ENCODE measurements at places on chromosomes 2 and 18.

GRCh38 chr2:28054916-28055315 lies 164.4 kb downstream of the BABAM2 start:
- no peak for DNase-seq
- H3K4me3 ChIP-seq: no peak overlapping the region
- H3K27ac ChIP-seq: no peak overlapping the region

DNA sequence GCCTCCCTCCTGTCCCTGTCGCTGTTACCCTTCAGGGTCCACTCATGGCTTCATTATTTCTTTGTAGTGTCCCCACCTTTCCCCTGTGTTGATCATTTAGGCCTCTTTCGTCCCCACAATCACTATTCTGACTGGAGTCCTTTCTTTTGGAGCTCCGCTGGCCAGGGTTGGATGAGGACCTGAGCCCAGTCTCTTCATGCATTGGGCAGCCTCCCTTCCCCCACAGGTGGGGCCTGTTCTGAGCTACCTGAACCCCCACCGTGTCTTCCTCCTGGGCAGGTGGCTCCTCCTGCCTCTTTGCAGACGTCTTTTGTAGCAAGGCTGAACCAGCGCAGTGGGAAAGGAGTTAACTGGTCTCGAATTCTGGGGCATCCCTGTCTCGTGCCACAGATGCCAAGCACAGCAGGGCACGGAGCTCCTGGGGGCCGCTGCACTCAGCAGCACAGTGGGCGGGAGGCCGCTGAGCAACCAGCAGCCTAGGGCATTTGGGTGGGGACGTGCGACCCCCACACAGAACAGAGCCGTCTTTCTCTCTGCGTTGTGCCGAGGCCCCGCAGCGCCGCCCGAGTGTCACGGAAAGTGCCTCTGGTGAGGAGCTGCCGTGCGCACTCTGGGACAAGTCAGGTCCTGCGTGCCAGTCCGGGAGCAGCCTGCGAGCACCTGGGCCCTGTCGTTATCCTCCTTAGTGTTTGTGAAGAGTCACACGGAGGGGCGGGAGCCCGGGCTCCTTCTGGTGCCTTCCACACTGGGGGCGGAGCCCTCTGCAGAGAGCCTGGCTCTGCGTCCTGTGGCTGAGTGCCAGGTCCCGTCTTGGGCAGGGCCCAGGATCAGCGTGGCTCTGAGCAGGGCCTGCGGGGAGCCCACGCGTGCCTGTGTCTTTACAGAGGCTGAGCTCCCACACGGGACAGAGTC lies 130.1 kb downstream of the NFATC1 start:
- H3K4me3 ChIP-seq: no peak overlapping the region
- no peaks in the 10 kb centered on the region for H3K4me1 ChIP-seq
- no peaks in the 10 kb centered on the region for H3K36me3 ChIP-seq
- peak; percentile 33 for DNase-seq

DNA sequence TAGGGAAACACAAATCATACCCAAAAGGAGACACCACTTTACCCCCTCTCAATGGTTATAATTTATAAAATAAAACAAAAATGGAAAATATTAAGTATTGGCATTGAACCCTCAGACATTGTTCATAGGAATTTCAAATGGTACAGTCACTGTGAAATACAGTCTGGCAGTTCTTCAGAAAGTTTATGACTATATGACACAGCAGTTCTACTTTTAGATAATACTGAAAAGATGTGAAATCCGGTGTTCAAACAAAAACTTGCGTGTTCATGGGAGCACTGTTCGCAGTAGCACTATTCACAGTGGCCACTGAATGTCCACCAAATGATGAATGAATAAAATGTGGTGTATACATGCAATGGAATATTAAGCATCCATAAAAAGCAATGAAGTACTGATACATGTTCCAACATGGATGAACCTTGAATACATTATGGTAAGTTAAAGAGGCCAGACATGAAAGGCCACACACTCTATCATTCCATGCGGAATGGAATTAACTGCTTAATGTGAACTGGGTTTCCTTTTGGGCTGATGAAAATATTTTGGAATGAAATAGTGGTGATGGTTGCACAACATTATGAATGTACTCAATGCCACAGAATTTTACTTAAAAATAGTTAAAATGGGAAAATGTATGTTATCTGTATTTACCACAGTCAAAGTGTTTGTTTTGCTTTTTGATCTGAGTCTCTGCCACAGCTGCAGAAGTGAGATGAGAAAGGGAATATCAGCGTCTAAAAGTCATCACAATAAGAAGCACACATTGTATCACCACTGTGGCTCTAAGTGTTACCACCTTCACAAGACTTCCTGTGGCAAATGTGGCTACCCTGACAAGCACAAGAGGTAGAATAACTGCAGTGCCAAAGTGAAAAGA lies 864.6 kb downstream of the SUCLG1 start:
- no peak overlapping the region for H3K4me3 ChIP-seq
- H3K27me3 ChIP-seq: no peaks in the 10 kb centered on the region

DNA sequence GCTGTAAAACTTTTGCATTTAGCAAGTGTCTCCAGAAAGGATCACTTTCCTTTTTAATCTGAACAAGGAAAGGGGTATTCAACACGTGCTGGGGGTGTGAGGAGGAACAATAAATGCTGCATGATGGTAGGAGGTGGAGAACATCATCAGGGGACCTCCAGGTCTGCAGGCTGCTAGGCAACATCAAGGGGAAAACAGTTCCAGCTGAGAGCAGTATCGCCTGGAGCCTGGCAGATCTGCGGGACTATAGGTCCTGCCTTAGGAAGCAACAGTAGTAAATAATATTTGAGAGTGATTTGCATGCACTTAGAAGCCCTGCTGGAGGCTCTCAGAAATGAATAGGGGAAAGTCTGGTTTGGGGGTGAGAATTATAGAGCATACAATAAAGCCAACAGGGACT lies 175.6 kb downstream of the SUCLG1 start:
- no peak overlapping the region for H3K4me3 ChIP-seq
- H3K27me3 ChIP-seq: no peaks in the 10 kb centered on the region
- no peak for DNase-seq

- H3K27ac ChIP-seq: no peak overlapping the region
- H3K4me3 ChIP-seq: no peak overlapping the region
- no peaks in the 10 kb centered on the region for H3K36me3 ChIP-seq
- no peaks in the 10 kb centered on the region for H3K27me3 ChIP-seq
- no peaks in the 10 kb centered on the region for H3K4me1 ChIP-seq
- no peak for DNase-seq
Measured at GRCh38 chr2:153408710-153409385, 69.7 kb downstream of the RPRM start.

- H3K4me1 ChIP-seq: no peaks in the 10 kb centered on the region
- H3K27me3 ChIP-seq: no peaks in the 10 kb centered on the region
- H3K36me3 ChIP-seq: no peaks in the 10 kb centered on the region
- H3K27ac ChIP-seq: peak overlapping the region; percentile 52
- no peak overlapping the region for H3K4me3 ChIP-seq
- no peak for DNase-seq
Measured at GRCh38 chr2:174593574-174594203, 3.9 kb downstream of the WIPF1 start.

DNA sequence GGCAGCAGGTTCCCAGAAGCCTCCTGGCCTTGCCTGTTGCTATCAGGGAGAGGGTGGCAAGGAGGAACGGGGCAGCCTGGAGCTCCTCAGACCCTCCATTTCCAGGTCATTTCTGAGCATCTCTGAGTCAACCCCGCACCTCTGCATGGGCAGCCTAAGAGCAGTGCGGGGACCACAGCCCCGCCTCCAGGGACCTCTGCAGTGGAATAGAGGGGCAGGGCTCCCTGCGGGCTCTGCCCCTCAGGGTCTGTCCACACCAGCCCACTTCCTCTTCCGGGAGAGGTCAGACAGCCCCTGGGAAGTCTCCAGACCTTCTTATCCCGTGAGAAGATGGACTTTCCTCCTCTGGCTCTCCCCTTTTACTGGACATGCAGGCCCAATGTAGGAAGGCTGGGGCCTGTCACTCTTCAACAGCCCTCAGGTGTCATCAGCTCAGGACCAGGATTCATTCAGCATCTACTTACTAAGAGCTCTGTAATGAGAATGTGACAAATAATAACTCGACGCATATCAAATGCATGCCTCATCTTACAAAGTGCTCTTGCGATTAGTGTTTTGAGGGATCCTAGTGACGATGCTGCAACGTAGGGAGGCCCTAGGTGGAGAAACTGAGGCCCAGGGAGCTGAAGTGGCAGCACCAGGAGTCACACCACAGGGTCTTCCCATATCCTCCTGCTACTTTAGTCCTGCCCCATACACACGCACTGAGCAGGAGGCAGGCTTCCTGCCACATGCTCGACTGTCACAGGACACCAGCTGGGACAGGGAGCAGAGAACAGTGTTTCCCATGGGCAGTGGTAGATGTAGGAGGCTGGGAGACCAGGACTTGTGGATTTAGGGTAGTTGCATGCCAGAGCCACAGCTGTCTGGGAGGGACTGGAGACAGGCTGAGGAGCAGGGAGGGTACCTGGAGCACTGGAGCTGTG lies 28.0 kb downstream of the SH2D6 start:
- no peak overlapping the region for H3K27ac ChIP-seq
- DNase-seq: no peak
- H3K4me1 ChIP-seq: no peaks in the 10 kb centered on the region
- no peak overlapping the region for H3K4me3 ChIP-seq

DNA sequence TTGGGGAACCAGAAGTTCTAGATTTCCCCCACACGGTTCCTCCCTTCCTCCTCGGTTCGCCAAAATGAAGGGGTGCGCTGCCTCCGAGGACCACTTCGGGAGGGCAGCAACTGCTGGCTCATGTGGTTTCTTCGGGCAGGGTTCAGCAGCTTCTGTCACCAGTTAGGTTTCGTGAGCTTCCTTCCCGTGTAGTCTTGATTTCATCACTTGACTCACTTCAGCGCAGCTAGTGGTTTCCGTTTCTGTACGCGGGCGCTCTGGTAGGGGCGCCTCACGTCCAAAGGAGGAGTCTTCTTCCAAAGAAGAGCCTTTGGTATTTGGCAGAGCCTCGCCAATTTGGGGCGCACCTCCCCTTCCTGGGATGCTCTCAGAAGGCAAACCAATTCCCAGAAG lies 485 bp upstream of the GALNT3 start:
- H3K27me3 ChIP-seq: no peaks in the 10 kb centered on the region
- no peaks in the 10 kb centered on the region for H3K36me3 ChIP-seq
- peak; percentile 66 for DNase-seq
- no peaks in the 10 kb centered on the region for H3K4me1 ChIP-seq
- H3K27ac ChIP-seq: peak overlapping the region; percentile 93

DNA sequence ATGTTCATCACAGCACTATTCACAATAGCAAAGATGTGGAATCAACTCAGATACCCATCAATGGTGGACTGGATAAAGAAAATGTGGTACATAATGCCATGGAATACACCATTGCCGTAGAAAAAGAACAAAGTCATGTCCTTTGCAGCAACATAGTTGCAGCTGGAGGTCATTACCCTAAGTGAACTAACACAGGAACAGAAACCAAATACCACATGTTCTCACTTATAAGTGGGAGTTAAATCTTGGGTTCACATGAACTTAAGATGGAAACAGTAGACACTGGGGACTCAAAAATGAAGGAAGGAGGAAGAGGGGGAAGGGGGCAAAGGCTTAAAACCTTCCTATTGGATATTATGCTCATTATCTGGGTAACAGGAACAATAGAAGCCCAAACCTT lies 228.1 kb upstream of the RAB6C start:
- DNase-seq: no peak
- H3K4me3 ChIP-seq: no peak overlapping the region
- no peaks in the 10 kb centered on the region for H3K36me3 ChIP-seq
- no peak overlapping the region for H3K27ac ChIP-seq

- DNase-seq: no peak
- H3K4me3 ChIP-seq: no peak overlapping the region
- H3K4me1 ChIP-seq: no peaks in the 10 kb centered on the region
- H3K27ac ChIP-seq: no peak overlapping the region
- H3K27me3 ChIP-seq: no peaks in the 10 kb centered on the region
- no peaks in the 10 kb centered on the region for H3K36me3 ChIP-seq
Measured at GRCh38 chr2:39504790-39505335, 67.8 kb upstream of the MAP4K3 start.

GRCh38 chr2:163778045-163778781 lies 42.4 kb upstream of the FIGN start:
- H3K4me1 ChIP-seq: no peaks in the 10 kb centered on the region
- H3K27me3 ChIP-seq: no peaks in the 10 kb centered on the region
- no peak overlapping the region for H3K27ac ChIP-seq
- H3K36me3 ChIP-seq: no peaks in the 10 kb centered on the region
- no peak for DNase-seq

- no peak overlapping the region for H3K27ac ChIP-seq
- H3K36me3 ChIP-seq: no peaks in the 10 kb centered on the region
- H3K4me1 ChIP-seq: no peaks in the 10 kb centered on the region
Measured at GRCh38 chr2:191243154-191243553, 2.0 kb upstream of the MYO1B start.

GRCh38 chr2:36633470-36634092 lies 35.6 kb upstream of the FEZ2 start:
- no peaks in the 10 kb centered on the region for H3K36me3 ChIP-seq
- no peaks in the 10 kb centered on the region for H3K4me1 ChIP-seq
- DNase-seq: no peak
- H3K4me3 ChIP-seq: no peak overlapping the region

GRCh38 chr2:8581234-8581561 lies 100.7 kb upstream of the ID2 start:
- H3K27ac ChIP-seq: no peak overlapping the region
- no peak for DNase-seq
- no peak overlapping the region for H3K4me3 ChIP-seq
- H3K27me3 ChIP-seq: no peaks in the 10 kb centered on the region

- no peaks in the 10 kb centered on the region for H3K4me1 ChIP-seq
- H3K27me3 ChIP-seq: no peaks in the 10 kb centered on the region
- H3K36me3 ChIP-seq: peaks cover 18% of the 10 kb centered on the region
- no peak overlapping the region for H3K4me3 ChIP-seq
- DNase-seq: no peak
Measured at GRCh38 chr2:127278959-127279358, 15.0 kb downstream of the ERCC3 start.

DNA sequence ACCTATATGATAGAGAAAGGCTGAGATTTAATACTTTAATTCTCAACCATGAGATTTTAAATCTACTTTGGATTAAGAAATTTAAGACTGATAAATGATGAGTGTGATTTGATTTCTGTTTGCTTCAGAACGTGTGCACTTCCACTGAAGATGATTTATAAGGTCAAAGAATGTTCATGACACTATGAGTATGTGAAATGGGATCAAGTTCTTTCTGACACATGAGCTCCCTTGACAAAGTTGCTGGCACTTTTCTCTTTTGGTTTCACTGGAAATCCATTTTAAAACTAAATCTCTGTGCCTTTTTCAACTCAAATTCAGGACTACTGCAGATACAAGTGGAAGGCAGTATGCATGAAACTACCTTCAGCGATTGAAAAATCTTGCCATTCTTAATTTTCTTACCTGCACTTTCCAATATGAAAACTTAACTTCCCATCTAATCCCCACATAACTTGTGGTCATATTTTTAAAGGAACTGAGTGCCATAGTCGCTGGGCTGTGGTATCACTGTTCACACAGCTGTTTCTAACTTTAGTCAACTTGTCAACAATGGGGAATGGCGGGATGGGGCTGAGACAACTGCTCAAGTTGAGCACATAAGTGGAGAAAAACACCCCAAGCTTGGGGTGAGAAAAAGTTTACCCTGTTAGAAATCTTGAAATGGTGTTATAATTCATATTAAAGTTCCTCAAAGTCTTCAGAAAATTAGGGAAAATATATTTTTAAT lies 51.8 kb upstream of the TTN start:
- no peak overlapping the region for H3K4me3 ChIP-seq
- H3K4me1 ChIP-seq: no peaks in the 10 kb centered on the region
- no peaks in the 10 kb centered on the region for H3K27me3 ChIP-seq
- DNase-seq: no peak

Measured in breast epithelium (tissue), 4 donors.